ENCODE measurements at places on chromosomes 16 and 17.

DNA sequence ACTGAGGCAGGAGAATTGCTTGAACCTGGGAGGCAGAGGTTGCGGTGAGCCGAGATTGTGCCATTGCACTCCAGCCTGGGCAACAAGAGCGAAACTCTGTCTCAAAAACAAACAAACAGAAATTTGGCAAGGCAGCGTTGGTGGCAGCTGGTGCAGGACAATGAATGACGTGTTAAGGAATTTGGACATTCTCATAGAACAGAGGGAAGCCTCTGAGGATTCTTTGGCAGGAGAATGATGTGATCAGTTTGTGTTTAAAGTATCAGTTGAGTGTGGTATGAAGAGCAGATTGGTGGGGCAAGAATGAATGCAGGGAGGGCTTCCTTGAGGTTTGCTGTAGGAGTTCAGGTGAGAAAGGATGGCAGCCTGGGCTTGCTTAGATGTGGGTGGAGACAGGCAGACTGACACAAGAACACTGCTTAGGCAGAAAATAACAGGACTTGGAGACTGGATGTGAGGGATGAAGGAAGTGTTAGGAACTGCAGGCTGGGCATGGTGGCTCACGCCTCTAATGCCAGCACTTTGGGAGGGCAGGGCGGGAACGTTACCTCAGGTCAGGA is 4.8 kb downstream of the CYB5D2 start:
- no peak for DNase-seq

DNA sequence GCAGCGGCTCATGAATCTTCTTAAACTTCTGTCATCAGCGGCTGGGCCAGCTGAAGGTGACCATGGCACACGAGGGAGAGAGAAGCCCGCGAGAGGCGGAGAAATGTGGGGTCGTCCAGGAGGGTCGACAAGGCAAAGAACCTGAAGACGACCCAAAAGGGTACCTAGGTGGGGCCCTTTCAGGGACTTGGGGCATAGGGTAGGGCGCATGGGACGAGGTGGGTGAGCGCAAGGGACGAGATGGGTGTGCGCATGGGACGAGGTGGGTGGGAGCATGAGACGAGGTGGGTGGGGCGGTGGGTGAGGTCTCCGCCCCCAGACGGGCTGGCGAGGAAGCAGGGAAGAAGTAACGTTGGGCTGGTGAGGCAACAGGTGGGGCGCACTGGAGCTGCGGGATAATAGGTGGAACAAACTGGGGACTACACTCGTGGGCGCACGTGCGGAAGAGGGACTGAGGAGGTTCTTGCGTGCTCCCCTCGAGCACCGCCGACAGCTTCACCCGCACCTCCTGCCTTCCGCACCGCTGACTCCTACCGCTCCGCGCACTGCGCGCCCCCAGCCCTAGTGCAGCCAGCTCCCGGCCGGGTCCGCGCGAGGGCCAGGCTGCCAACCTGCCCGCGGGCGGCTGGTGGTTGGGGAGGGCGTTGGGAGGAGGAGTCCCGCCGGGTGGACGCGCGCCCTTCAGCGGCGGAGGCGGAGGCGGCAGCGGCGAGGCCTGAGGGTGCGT is 23.2 kb upstream of the CRYM start:
- DNase-seq: peak; percentile 18

DNA sequence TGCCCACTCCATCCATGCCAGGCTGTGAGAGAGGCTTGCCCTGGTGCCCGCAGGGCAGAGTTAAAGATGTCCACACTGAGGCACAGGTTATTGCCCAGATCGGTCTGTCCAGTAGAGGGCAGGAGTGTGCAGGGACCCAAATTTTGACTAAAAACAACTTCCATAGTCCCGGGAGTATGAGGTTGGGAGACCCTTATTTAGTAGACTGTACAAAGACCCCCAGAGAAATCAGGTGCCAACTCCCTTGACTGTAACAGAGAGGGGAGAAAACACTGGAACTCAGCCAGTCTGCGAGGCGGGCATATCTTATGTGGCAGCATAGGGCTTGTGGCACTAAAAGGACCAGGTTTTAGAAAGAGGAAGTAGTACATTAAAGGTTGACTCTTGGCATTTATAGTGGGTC is 43.4 kb downstream of the HNF1B start:
- no peak for DNase-seq

GRCh38 chr17:70558821-70559220 is 389.5 kb downstream of the KCNJ2 start:
- no peak for DNase-seq

DNA sequence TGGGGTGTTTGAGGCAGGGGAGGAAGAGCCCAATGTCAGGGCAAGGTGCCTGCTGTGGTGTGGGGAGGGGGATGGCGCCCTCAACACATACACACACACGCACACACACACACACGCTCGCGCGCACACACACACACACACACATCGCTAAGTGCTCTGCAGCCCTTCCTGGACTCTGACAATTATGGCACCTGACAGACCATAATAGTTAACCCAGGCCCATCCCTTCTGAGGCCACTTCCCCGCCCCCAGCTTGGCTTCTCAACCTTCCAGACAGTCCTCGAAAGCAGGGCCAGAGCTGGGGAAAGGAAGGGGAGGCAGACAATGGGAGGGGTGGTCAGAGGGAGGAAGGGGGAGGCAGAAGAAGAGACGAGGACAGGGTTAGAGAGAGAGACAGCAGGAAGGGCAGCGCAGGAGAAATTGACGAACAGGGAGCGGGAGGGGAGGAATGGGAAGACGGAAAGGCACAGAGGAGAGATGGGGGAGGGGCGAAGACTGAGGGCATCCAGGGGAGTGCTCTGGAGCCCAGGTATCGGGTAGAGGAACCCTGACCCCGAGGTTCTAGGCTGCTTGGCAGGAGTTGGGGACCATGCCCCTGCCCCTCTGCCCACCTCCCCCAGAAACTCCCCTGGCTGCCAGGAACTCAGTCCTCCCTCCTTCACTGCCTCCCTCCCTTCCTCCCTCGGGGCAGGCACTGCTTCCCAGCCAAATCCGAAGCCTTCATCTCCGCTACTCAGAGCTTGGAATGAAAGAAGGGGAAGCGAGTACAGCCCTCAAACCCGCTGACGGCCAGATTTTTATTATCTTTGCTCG is 4.0 kb downstream of the SRCIN1 start:
- no peak for DNase-seq

Data from stimulated activated naive CD4-positive, alpha-beta T cell treated with Interleukin-2 at 50 U/mL for 16 hours (primary cell).